ENCODE measurements at places on chromosomes 7 and 10.
A peak's percentile ranks its signal among the peaks of the same experiment; 100 is the strongest.

GRCh38 chr10:70417568-70417967, 13.6 kb downstream of the EIF4EBP2 start:
- DNase-seq = no peak

- DNase-seq = no peak
Measured at GRCh38 chr7:55400191-55400590, 35.1 kb downstream of the LANCL2 start.

DNA sequence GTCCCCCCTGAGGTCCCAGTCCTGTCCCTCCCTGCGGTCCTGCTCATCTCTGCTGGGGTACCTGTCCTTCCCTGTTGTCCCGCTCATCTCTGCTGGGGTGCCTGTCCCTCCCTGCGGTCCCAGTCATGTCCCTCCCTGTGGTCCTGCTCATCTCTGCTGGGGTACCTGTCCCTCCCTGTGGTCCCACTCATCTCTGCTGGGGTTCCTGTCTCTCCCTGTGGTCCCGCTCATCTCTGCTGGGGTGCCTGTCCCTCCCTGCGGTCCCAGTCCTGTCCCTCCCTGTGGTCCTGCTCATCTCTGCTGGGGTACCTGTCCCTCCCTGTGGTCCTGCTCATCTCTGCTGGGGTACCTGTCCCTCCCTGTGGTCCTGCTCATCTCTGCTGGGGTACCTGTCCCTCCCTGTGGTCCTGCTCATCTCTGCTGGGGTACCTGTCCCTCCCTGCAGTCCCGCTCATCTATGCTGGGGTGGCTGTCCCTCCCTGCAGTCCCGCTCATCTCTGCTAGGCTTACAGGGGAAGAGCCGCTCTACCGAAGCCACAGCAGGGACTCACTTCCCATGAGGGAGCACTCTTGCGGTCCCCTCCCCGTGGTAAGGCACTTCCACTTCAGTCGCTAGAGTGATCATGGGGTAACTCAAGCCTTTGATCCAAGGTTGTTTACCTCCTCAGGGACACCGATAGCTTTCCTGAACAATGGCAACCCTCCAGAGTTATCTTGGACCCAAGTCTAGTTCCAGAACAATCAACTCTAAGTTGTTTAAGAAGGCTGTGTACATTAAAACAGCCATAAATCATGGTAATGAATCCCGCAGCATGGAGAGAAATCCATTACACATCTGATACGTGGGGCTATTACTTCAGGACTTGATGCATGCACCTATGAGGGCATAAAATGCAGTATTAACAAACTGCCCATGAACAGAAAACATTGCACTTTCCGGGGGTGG, 46.8 kb upstream of the MNX1 start:
- no peak for DNase-seq

- DNase-seq = no peak
Measured at GRCh38 chr7:103097041-103097440, 22.1 kb downstream of the ARMC10 start.

- DNase-seq = no peak
Measured at GRCh38 chr7:45216181-45216580, 58.6 kb downstream of the RAMP3 start.

GRCh38 chr10:80407812-80408241, 524 bp upstream of the PRXL2A start:
- no peak for DNase-seq

- no peak for DNase-seq
Measured at GRCh38 chr7:158358926-158359645, 228.5 kb downstream of the PTPRN2 start.

DNA sequence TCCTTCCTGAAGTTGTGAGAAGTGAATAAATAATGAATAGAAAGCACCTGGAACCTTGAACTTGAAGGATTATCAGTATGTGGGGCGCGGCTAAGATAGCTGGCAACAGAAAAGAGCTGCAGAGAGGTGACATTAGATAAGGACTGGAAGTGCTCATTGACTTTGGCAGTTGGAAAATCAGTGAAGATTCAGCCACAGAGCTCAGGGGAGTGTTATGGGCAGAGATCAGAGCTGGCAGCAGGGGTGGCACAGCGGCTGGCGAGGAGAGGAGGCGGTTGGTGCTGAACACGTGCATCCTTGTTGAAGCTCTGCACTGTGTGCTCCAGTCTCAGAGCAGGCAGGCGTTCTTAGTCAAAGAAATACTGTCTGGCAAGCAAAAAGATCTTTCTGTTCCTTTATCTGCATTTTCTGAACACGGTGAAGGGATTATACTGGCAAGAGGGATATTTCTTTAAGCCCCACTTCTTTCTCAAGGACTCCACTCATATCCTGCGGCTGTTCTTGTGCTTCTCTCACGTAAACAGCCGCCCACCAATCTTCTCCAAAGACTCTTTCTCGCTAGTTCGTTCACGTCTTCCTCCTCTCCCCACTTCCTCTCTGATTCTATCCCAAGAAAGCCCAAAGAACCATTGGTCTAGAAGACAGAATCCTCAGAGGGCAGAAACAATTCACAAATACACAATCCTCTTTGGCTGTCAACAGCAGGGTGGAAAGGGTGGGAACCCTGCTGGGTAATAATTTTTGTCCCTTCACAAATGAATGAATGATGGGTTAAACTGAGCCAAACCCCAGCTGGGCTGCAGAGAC, 38.6 kb upstream of the ADD3 start:
- DNase-seq = no peak

GRCh38 chr10:71963351-71964097, 671 bp upstream of the CHST3 start:
- DNase-seq = no peak

DNA sequence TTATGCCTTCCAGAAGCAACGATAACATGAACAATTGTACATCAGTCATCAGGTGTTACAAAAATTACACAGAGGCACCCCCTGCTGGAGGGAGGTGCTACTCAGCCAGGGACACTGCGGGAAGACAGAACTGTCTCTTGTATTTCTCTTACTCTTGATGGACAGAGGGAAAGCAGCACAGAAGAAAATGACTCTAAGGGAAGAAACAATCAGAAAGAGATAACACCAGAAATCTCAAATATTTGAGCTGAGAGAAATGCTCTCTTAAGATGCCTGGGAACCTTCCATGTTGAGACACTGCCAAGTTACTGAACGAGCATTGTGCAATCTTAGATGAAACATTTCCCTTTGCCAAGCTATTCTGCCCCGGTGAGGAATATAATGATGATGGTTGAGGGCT, 227.6 kb upstream of the NPSR1 start:
- DNase-seq = peak; percentile 19

DNA sequence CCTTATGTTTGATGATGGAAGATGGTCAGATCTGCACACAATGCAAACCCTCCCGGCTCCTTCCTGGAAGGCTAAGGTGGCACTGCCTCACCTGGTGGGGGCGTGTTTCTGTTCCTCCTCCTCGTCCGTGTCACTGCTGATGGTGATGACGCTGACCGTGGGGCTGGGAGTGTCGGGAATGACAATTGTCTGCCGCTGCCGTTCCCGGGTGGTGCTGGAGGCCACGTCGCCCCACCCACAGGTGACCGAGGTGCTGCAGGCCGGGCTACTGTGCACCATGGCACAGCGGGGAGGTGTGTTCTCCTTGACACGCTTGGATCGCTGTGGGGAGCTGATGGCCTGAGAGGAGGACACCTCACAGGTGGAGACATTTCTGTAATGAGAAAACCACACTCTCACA, 73.1 kb downstream of the CLEC2L start:
- DNase-seq = no peak

DNA sequence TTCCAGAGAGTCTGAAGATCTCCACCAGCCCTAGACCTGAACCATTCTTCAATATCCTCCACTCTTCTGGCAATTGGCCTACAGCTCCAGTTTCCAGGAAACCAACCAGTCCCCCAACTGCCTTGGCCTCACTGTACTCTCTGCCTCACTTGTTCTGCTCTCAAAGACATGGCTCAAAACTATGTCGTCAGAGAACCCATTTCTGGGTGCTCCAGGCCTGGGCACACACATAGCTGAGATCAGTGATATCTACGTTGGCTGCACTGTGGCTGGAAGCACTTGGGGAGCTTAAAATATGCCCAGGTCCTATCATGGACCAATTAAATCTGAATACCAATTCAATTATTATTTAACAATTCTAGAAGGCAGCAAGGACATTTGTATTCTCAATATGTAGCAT, 93.1 kb downstream of the COBL start:
- DNase-seq = no peak

DNA sequence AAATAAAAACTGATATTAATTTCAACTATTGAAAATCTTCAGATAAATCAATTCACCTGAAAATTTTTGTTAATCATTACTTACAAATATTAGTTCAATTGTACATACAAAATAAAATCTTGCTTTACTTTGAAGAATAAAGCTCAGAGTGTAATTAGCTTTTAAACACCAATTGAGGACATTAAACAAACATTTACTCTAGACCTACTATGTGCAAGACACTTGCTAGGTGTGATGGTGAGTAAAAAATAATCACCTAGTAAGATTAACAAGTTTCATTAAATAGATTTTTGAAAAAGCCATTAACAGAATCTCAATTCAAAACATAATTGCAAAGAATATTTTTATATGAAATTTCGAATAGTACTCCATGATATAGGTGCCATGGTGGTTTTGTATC, 3.9 kb upstream of the MLLT10 start:
- DNase-seq = no peak

DNA sequence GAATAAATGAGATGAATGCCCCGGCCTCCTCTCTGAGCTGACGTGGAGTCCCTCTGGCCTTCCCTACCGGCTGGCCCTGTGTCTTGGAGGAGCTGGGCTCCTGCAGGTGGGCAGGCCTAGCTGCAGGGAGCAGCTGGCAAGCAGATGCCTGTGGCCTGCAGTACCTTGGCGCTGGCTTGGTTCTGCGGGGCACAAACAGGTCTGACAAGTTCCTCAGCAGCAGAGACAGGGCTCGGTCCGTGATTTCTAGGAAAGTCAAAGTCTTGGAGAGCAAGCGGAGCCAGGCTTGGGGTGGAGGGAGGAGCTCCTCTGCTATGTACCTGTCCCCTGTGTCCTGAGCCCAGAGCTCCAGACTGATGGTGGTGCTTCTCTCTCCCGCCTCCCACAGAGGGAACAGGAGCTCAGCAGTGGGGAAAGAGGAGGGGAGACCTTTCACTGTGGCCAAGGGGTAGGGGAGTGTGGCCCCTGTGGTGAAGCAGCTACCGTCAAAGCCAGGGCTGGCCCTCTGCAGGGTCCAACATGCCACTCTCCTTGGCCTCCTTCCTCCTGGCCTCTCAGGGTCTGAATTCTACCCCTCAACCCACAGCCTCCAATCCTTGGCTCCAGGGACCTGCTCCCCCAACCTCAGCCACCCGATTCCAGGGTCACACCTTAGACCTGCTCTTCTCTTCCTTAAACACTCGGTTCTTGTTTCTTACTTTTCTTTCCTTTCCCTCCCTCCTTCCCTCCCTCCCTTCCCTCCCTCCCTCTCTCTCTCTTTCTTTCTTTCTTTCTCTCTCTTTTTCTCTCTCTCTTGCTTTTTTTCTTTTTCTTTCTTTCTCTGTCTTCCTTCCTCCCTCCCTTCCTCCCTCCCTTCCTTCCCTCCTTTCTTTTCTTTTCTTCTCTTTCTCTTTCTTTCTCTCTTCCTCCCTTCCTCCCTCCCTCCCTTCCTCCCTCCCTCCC, 20.1 kb downstream of the MYL10 start:
- no peak for DNase-seq

DNA sequence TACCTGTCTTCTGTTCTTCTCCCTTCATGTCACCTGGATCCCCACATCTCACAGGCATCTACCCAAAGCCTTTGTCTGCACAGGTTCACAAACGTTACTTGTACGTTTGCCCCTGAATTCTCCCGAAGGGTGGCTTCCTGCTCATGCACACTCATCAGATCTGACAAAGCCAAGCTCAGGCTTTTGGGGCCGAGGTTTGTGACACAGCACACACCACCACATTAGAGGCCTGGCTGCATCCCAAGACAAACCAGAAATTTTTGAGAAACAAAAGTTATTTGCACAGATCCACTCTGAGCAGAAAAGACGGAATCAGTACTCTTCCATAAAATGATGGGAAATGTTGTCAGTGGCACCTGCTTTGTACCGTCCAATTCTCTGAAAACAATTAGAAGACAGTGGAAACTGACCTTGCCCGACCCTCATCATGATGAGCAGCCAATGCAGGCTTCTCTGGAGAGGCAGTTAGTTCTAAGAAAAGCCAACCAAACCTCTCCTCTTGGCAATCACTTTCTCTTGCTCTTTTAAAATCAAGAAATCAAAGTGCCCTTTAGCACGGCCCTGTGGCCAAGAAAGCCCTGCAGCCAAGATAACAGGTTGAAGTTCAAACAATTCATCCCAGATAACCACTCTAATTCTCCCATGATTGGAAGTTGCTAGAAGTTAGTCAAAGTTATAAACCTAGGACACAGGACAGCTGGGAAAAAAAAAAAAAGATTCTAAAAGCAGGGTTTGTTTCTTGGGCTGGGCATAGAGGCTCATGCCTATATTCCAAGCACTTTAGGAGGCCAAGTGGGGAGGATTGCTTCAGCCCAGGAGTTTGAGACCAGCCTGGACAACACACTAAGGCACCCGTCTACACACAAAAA, 13.6 kb upstream of the SVIL start:
- DNase-seq = no peak

DNA sequence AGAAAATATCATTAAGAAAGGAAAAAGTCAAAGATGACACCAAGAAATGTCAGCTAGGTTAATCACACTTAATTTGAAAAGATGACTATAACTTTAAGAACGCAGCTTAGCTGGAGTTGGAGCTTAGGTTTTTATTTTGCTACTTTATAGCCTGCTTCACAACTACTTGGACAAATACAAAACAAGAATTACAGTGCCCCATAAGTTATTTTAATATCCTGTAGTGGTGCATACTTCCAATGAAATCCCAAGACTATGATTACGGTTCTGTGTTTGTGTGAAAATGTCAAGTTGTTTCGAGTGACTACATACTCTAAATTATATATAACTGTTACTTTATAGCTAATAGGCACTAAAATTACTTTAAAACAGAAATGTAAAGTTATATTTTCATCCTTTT, 244.6 kb upstream of the MGMT start:
- DNase-seq = no peak

DNA sequence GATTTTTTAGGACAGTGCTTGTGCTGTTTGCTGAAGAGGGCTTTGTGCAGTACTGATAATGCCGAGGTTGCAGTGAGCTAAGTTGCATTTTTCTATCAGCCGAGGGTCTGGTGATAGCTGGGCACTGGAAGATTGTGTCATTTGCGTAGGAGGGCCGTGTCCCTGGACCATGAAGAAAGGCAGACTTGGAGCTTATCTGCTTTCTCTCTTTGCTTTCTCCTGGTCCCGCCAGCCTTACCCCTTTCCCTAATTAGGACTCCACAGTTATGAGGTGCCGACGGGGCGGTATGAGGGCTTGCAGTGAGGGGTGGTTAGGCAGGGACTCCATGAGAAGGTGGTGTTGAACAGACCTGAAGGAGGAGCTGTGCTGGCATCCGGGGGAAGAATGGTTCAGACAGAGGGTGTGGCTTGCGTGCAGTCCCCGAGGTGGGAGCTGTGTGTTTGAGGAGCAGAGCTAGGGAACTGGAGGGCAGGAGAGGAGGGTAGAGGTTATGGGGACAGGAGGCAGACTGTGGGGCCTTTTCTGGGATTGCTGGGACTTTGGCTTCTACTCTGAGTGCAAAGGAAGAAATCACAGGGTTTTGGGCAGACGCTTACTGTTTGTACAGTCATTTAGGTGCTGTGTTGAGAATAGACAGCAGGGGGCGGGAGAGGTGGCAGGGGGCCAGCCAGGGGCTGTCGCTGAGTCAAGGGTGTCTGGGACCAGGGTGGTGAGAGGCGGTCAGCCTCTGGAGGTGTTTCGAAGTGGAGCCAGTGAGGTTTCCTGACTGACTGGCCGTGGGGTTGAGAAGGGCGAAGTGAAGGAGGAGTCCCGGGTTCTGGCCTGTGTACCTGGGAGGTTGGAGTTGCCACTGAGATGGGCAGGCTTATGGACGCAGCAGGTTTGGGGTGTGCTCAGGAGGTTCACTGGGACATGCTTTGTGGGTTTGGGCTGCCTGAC, 43.4 kb downstream of the PRF1 start:
- no peak for DNase-seq

All from NCI-H524 (cell line).